ENCODE measurements at places on chromosomes 6 and 20.

GRCh38 chr20:48681873-48682426 is 145.8 kb downstream of the PREX1 start:
- peak; percentile 25 for DNase-seq

- DNase-seq: peak; percentile 77
These were observed at the start of gene SNAI1 for GRCh38 chr20:49982346-49983122. Gene SNAI1, plus strand, starts transcription at chr20:49982980. Its CDS starts 80 bp downstream, at chr20:49983060.

- DNase-seq: no peak
These were observed 220.2 kb downstream of the FUT9 start for GRCh38 chr6:96235927-96236326.

DNA sequence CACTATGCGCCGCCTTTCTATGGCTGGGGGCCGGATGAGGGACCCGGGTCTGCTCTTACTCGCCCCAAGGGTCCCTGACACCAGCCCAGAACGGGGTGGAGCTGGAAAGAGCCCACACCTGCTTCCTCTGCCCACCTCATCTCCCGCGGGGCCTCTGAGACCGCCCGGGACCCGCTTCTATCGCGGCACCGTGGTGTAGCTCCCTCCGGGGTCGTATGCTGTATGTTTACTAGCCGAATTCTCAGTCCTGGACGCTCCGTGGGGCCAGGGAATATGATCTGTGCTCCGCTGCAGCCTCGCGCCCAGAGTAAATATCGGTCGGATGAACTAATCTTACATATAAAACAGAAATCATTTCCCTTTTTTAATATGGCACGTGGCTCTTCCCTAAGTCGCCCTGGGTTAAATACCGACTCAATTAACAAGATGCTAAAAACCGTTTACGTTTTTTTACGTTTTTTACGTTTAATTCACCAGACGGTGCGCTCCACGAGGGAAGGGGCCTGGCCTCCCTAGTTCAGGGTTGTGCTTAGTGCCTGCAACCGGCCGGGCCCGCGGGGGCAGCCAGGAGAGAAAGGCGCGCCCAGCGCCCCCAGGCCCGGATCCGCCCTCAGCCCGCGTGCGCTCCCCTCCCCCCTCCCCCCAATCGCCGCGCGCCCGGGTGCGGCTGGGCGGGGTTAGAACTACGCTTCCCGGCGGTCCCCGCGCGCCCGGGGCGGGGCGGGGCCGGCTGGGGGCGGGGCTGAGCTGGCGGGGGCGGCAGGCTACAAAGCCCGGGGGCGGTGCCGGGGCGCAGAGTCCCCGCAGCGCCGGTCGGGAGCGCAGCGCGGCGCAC is at the start of gene RBM38:
Gene RBM38 (plus strand): TSS at position 793 of the 835 bp plus-strand sequence. CDS start 186 bp downstream, outside the sequence.
- DNase-seq: peak; percentile 34

DNA sequence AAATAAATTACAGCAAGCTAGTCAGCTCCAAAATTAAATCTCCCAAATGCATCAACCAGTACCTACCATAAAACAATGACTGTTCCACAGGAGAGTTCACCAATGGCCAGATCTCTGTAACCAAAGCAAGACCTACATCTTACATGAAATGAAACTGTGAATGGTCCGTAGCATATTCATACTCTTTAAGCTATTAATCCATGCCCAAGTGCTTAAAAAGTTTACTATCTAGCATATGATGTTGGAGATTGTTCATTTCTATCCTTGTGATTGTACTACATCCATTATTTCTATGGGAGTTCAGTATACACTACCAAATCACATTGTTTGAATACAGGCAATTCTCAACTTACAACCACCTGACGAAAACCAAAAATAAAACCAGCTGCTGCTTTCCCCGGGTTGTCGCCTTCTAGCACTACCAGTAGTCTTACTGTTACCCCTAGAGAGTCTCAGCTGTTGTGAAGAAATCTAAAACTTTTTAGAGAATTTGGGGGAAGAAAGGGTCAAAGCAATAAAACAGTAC is 38.0 kb downstream of the HIVEP2 start:
- DNase-seq: no peak

- peak; percentile 91 for DNase-seq
These were observed 24.3 kb downstream of the TOP1 start for GRCh38 chr20:41052742-41053419.

- DNase-seq: no peak
These were observed 5.7 kb upstream of the PEX7 start for GRCh38 chr6:136816656-136817055.

All from amniotic epithelial cell (primary cell).